Esophagus squamous epithelium (tissue), 5 donors: ENCODE measurements at places on chromosomes 12 and 14.
A peak's percentile ranks its signal among the peaks of the same experiment; 100 is the strongest.

DNA sequence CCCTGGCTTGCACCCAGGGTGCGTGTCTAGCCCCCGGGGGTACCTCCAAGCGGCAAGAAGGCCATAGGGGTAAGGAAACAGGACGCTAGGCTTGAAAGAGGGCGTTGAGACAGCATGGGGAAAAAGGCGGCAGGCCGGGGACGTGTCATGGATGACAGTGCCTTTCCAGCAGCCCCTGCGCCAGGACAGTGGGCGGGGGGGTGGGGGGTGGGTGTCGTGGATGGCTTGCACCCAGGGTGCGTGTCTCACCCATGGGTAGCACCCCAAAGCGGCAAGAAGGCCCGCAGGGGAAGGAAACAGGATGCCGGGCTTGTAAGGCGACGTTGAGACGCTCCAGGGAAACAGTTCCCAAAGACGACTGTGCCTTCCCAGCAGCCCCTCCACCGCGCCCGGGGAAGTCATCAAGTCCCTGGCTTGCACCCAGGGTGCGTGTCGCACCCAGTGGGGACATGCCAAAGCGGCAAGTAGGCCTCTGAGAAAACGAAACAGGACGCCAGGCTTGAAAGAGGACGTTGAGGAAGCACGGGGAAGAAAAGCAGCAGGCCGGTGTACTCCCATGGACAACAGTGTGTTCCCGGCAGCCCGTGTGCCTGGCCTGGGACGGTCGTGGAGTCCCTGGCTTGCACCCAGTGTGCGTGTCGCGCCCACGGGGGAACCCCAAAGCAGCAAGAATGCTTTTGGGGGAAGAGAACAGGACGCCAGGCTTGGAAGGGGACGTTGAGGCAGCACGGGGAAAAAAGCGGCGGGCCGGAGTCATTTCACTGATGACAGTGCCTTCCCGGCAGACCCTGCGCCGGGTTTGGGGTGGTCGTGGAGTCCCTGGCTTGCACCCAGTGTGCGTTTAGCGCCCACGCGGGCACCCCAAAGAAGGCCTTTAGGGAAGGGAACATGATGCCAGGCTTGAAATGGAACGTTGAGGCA is 163.5 kb upstream of the ALG10B start:
- H3K27ac ChIP-seq = no peak overlapping the region
- H3K36me3 ChIP-seq = no peaks in the 10 kb centered on the region
- no peak overlapping the region for H3K4me3 ChIP-seq
- H3K4me1 ChIP-seq = no peaks in the 10 kb centered on the region
- peaks cover 19% of the 10 kb centered on the region for H3K27me3 ChIP-seq

GRCh38 chr12:47111392-47111778 is 31.6 kb upstream of the AMIGO2 start:
- H3K4me1 ChIP-seq = peaks cover 18% of the 10 kb centered on the region
- H3K4me3 ChIP-seq = no peak overlapping the region
- H3K27me3 ChIP-seq = no peaks in the 10 kb centered on the region
- no peak for DNase-seq
- H3K27ac ChIP-seq = no peak overlapping the region

DNA sequence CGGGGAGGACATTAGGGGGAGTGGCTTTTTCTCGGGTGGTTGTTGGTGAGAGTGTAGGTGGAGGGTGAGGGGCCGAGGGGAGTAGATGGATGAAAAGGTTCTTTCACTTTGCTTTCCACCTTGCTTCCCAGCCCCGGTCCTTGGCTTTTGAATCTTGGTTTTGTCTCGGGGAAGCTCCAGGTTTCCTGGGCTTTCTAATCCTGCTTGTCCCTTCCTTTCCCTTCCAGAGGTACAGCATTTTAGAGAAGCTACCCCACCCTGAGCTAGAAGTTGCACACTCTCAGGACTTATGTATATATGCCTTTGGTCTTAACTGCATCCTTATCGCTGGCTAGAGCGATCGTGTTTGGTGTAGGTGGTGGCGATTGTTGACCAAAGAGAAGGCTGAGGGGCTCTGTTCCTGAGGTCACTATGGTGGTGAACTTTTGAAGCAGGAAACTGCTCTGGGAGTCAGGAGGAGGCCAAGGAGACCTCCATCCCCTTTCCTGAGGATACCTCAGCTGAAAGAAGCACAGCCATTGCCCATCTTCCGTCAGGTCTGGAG is 862 bp downstream of the PIP4K2C start:
- H3K4me3 ChIP-seq = peak overlapping the region; percentile 73
- H3K36me3 ChIP-seq = peaks cover 6% of the 10 kb centered on the region
- H3K27me3 ChIP-seq = no peaks in the 10 kb centered on the region
- DNase-seq = no peak
- H3K4me1 ChIP-seq = no peaks in the 10 kb centered on the region
- H3K27ac ChIP-seq = peak overlapping the region; percentile 85

- H3K36me3 ChIP-seq = no peaks in the 10 kb centered on the region
- no peaks in the 10 kb centered on the region for H3K27me3 ChIP-seq
- no peak for DNase-seq
- no peak overlapping the region for H3K27ac ChIP-seq
- no peak overlapping the region for H3K4me3 ChIP-seq
These were observed 101.3 kb downstream of the ASCL4 start for GRCh38 chr12:107875786-107876185.

DNA sequence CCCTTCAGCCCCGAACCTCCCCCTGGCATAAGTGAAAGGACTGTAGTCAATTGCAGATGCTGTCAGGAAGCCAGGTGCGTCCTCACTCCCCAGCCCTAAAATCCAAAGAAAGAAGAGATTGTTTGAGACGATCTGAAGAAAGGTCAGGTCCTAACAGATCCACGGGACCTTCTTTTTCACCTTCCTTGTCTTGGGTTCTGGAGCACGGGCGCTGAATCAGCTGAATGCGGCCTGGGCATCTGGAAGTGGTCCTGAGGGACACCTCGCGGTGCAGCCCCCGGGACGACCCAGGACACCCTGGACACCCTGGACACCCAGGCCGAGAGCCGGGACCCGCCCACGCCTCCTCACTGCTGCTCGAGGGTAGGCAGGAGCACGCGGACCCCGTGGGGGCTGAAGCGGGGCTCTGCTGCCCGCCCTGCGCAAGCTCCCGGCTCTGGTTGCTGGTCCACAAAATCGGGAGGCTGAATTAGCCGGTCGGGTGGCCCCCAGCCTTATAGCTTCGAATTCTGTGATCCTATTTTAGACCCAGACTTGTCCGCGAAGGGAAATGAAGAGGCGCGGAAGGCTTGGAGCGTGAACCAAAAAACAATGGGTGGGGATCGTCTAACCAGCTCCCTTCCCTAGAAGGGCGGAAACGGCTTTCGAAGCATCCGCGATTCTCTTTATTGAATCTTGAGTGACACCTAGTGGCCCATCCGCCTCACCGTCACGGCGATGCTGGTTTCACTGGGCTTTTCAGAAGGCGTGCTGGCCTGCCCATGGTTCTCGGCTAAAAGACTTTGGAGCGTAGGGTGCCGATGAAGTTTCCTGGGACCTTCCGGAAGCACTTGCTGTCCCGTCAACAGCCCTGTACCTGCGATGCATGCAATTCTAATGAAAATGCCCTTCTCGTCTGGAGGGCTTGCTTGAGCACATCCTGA is 46.4 kb upstream of the PLXNC1 start:
- H3K4me3 ChIP-seq = peak overlapping the region; percentile 83
- DNase-seq = peak; percentile 49
- H3K4me1 ChIP-seq = peaks cover 26% of the 10 kb centered on the region
- peaks cover 31% of the 10 kb centered on the region for H3K27me3 ChIP-seq

DNA sequence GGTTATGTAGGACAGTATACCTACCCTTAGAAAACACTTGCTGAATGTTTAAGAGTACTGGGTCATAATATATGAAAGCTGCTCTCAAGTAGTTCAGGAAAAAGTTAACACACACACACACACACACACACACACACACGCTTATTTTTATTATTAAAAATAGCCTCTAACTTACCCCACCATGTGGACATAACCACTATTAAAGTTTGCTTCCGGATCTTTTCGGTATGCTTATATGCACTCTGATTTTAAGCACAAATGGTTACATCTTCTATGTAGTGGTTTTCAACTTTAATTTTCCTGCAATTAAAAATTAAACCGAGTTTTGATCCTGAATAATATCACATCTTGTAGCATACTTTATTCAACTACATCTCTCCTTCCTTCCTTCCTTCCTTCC is 84.9 kb upstream of the TRAF3 start:
- H3K4me3 ChIP-seq = no peak overlapping the region
- H3K27ac ChIP-seq = no peak overlapping the region
- no peaks in the 10 kb centered on the region for H3K27me3 ChIP-seq
- no peaks in the 10 kb centered on the region for H3K36me3 ChIP-seq
- no peak for DNase-seq

DNA sequence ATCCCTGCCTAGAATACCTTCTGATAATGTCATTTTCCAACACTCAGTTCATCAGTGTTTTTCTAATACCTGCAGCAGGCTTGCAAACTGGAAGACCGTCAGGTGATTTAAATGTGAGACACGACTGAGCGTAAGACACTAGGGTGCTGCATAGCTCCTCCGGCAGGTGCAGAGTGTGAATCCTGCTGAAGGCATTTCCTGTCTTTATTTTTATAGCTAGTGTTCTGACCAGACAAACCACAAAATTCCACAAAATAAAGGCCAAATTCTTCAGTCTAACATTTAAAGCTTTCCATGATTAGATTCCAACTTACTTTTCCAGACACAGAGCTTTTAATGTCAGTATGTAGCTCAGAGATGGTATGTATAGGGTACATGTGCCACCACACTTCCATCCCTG is 70.7 kb downstream of the BBS10 start:
- H3K4me1 ChIP-seq = no peaks in the 10 kb centered on the region
- no peaks in the 10 kb centered on the region for H3K27me3 ChIP-seq
- DNase-seq = no peak
- no peaks in the 10 kb centered on the region for H3K36me3 ChIP-seq

- peaks cover 17% of the 10 kb centered on the region for H3K36me3 ChIP-seq
- no peak for DNase-seq
These were observed 1.3 kb upstream of the TGM1 start for GRCh38 chr14:24264298-24264697.

- no peaks in the 10 kb centered on the region for H3K27me3 ChIP-seq
- no peak overlapping the region for H3K27ac ChIP-seq
- no peaks in the 10 kb centered on the region for H3K4me1 ChIP-seq
- DNase-seq = no peak
- H3K36me3 ChIP-seq = no peaks in the 10 kb centered on the region
These were observed 170.3 kb upstream of the SYT10 start for GRCh38 chr12:33609910-33610309.

GRCh38 chr12:44217146-44217883 is 381.4 kb downstream of the TMEM117 start:
- H3K4me1 ChIP-seq = no peaks in the 10 kb centered on the region
- no peaks in the 10 kb centered on the region for H3K36me3 ChIP-seq
- DNase-seq = no peak
- no peaks in the 10 kb centered on the region for H3K27me3 ChIP-seq
- no peak overlapping the region for H3K4me3 ChIP-seq

GRCh38 chr14:65434216-65434850 is 21.8 kb downstream of the FUT8 start:
- DNase-seq = no peak
- no peak overlapping the region for H3K27ac ChIP-seq
- H3K27me3 ChIP-seq = no peaks in the 10 kb centered on the region
- no peaks in the 10 kb centered on the region for H3K36me3 ChIP-seq
- no peak overlapping the region for H3K4me3 ChIP-seq
